ENCODE measurements at places on chromosomes 6 and 20.
A peak's percentile ranks its signal among the peaks of the same experiment; 100 is the strongest.

GRCh38 chr6:131967948-131968347 lies 16.8 kb upstream of the CCN2 start:
- no peak for DNase-seq

DNA sequence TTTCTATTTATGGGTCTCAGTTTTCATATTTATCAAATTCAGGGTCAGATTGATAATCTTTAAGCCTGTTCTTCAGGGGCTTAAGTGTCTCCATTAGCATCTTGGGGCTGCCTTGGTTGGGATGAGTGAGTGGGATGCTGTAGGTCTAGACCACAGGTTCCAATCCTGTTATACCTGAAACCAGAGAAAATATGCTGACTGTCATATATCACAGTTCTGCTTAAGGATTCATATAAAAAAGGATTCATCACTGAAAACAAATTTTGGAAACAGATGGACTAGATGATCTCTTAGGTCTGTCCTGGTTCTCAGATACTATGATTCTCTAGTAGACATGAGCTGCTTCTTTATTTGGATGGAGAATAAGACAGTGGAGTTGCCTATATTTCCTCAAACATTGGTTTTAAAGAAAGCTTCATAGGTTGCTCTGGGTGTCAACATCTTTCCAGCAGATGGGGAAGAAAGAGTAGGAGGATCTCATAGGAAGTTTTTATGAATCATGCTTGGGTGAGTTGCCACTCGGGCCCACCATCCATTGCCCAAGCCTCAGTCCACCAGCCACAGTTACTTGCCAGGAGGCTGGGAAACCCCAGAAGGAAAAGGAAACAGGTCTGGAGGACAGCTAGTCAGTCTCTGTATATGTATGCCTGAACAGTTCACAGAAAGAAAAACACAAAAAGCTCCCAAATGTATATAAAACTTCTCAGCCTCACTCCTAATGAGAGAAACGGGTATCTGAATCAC lies 42.9 kb upstream of the MAP7 start:
- no peak for DNase-seq

DNA sequence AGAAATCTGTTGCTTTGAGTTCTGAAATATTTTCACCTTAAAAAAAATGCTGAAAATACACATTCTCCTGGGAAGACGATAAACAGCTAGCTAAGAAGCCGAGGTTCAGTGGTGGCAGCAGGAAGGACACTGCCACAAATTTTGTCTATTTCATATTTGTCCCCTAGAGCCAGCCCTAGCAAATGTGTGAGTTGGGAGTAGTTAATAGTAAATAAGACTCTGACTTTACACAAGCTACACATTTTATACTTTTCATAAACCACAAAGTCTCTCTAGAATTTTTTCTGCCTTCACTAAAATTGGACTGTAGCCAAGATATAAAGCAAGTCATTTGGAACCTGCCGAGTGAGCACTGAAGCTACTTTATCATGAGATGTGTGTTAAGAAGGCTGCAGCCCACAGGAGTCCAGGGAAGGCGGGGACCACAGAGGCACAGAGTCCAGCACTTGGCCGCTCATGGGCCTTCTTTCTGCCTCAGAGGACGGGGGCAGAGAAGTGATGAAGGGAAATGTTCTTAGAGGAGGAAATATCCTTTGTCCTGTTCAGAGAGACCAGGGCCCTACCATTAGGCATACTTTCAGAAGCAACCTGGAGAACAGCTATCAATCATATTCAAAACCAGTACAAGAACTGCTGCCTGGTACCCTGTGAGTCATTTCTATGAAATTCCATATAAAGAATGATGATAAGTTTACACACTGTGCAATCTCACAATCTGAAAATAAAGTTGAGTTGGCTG lies 241.7 kb upstream of the TAB2 start:
- DNase-seq = no peak

DNA sequence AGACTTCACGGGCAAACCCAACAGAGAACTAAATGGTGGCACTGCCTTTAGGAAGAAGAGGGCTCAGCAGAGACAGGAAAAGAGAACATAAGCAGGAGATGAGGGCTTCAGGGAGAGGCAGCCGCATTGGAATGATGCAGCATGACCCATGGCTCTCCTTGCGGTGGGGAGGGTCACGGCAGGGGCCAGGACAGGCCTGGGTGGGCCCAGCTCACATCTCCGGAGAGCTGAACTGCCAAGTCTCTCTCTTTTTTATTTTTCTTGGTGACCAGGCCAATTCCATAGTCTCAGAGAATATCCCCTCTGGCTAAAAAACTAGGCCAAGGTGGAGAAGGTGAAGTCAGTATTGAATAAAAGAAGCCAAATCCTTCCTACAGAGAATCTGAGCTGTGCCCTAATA lies 77.5 kb upstream of the TRAF3IP2 start:
- DNase-seq = peak; percentile 87

GRCh38 chr6:98687752-98688151 lies 146.6 kb upstream of the POU3F2 start:
- no peak for DNase-seq

DNA sequence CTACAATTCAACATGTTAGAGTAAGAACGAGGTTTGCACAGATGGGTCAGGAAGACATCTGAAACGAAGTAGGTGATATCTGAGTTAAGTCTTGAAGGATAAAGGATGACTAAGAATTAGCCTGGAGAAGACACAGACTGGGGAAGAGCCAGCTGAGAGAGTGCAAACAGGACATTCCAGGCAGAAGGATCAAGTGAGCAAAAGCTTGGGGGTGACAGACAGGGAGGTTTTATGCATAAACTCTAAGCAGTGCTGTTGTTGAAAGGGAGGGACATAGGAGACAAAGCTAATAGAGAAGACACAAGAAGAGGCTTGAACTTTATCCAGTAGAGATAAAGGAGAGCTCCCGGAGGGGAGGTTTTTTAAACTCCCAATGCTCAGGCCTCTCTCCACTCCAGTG lies 15.0 kb upstream of the ETV7 start:
- no peak for DNase-seq
